Regular cardiac myocyte (primary cell): ENCODE measurements at places on chromosomes 13 and 19. TPM values are rescaled to one million over a fixed set of nuclear protein-coding genes. Genes with fewer than 3 reads are reported as not detected.

Gene ETV2
- total RNA-seq = 0.19 and 0.28 TPM in 2 replicates

Gene SH2D3A
- under 0.01 TPM in 1 of 2 replicates, not detected in the other for total RNA-seq

Gene ATP4A
- not detected in 2 replicates for total RNA-seq

Gene KIR2DL4
- total RNA-seq = not detected in 2 replicates

Gene KLK7
- total RNA-seq = not detected in 2 replicates
